ENCODE measurements at places on chromosomes 4 and X. TPM values are rescaled to one million over a fixed set of nuclear protein-coding genes. Genes with fewer than 3 reads are reported as not detected.

The EMCN gene
- 9.3 TPM for total RNA-seq

The C4orf36 gene
- not detected for total RNA-seq

The SHISA3 gene
- 30.1 TPM for total RNA-seq

The SMIM31 gene
- not detected for total RNA-seq

The CYLC1 gene
- not detected for total RNA-seq

The SLC2A9 gene
- total RNA-seq: 9.1 TPM

The RNF150 gene
- total RNA-seq: 11.6 TPM

The KCNE5 gene
- not detected for total RNA-seq

The PRSS12 gene
- 0.14 TPM for total RNA-seq

The MAP7D2 gene
- total RNA-seq: not detected

The MAOB gene
- total RNA-seq: 24.6 TPM

The FAM184B gene
- total RNA-seq: not detected

The NXF3 gene
- 0.54 TPM for total RNA-seq

The ITGB1BP2 gene
- 18.5 TPM for total RNA-seq

The IL1RAPL2 gene
- total RNA-seq: not detected

DNA sequence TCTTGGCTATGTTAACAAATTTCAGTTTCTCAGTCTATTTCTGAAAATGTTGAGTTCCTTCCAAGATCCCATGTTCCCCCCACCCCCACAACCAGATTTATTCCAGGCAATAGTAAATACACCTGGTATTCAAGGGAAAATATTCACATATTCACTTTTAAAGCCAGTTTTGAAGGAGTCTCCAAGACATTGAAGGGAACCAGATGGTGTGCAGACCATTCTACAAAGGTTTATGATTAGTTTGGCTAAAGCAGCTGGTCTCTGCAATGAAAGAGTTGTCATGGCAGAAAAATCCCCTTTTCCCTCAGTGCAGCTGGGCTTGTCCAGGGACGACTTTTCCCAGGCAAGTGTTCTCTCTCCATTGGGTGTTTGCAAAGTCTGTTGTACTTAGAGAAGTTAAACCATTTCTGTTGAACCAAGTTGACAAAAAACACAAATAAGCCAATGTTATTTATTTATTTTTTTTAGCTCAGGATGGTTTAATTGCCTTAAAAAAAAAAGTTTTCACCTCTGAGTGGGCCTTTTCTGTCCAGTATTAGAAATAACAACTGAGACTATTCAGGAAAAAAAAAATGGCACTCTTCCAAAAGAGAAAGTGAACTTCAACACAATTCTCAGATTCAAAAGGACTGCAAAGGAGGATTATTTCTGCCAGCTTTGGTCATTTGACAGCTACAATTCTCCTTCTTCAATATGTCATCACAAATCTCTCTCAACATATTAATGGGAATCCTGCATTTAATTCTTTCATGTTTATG is 410.6 kb downstream of the IL1RAPL1 start:
- H3K27ac ChIP-seq: no peak overlapping the region
- H3K36me3 ChIP-seq: no peaks in the 10 kb centered on the region
- H3K27me3 ChIP-seq: no peaks in the 10 kb centered on the region
- H3K4me3 ChIP-seq: no peak overlapping the region
- DNase-seq: no peak

- H3K27ac ChIP-seq: no peak overlapping the region
- no peaks in the 10 kb centered on the region for H3K27me3 ChIP-seq
- DNase-seq: no peak
- no peaks in the 10 kb centered on the region for H3K4me1 ChIP-seq
These were observed 62.9 kb downstream of the TMEM165 start for GRCh38 chr4:55458611-55459010.

DNA sequence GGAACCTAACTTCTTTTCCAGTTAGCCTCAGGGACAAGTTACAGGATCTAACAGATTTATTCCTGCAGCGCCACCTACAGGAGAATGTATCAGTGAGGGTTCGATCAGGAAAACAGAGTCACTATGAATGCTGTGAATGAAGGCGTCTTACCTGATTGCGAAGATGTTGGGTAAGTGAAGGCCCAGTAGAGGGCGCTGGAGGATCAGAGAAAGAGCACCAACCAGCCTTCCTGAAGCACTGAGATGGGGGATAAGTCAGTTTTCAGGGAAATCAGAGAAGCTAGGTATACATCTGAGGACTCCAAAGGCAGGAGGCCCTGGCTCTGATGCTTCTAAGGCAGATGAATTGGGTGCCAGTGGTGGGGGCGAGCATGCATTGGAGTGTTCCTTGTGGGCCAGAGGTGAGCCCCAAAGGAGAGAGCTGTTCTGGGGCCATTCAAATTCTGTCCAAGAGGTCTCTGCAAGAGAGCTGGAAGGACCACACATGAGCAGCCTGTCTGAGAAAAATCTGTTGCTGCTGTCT is 169.9 kb upstream of the AADAT start:
- no peaks in the 10 kb centered on the region for H3K27me3 ChIP-seq
- H3K4me1 ChIP-seq: no peaks in the 10 kb centered on the region
- H3K27ac ChIP-seq: no peak overlapping the region
- no peaks in the 10 kb centered on the region for H3K36me3 ChIP-seq

GRCh38 chrX:123464709-123465108 is 268.1 kb downstream of the THOC2 start:
- no peaks in the 10 kb centered on the region for H3K27me3 ChIP-seq
- DNase-seq: no peak
- H3K36me3 ChIP-seq: no peaks in the 10 kb centered on the region
- no peak overlapping the region for H3K27ac ChIP-seq
- H3K4me1 ChIP-seq: no peaks in the 10 kb centered on the region

- no peak overlapping the region for H3K27ac ChIP-seq
- H3K4me3 ChIP-seq: no peak overlapping the region
- no peaks in the 10 kb centered on the region for H3K36me3 ChIP-seq
- no peaks in the 10 kb centered on the region for H3K27me3 ChIP-seq
- DNase-seq: no peak
These were observed 978.6 kb downstream of the NLGN4X start for GRCh38 chrX:5250106-5250505.

DNA sequence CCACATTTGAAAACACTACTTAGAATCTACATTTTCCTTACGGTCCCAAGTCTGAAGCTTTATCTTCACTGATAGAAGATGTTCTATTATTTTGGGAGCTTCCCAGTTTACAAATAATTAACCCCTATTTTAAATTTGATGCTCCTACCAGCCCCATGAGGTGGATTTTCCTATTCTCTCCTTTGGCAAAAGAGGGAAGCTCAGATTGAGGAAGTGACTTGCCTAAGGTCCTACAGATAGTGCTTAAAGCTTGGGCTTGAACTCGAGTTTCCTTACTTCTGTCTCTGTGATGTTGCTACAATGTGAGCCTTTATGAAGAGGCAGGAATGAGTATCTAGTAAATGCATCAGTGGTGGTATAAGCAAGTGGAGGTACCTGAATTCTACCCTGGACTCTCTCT is 27.5 kb downstream of the HEPH start:
- H3K4me1 ChIP-seq: no peaks in the 10 kb centered on the region
- no peak overlapping the region for H3K27ac ChIP-seq
- no peaks in the 10 kb centered on the region for H3K27me3 ChIP-seq
- DNase-seq: no peak
- H3K36me3 ChIP-seq: peaks cover 7% of the 10 kb centered on the region

- no peaks in the 10 kb centered on the region for H3K36me3 ChIP-seq
- no peaks in the 10 kb centered on the region for H3K4me1 ChIP-seq
- no peak overlapping the region for H3K27ac ChIP-seq
- DNase-seq: no peak
These were observed 55.8 kb downstream of the MBNL3 start for GRCh38 chrX:132433001-132433400.

- no peak for DNase-seq
- H3K27me3 ChIP-seq: no peaks in the 10 kb centered on the region
- no peaks in the 10 kb centered on the region for H3K4me1 ChIP-seq
- no peaks in the 10 kb centered on the region for H3K36me3 ChIP-seq
These were observed 8.9 kb upstream of the GJB1 start for GRCh38 chrX:71214152-71214551.

DNA sequence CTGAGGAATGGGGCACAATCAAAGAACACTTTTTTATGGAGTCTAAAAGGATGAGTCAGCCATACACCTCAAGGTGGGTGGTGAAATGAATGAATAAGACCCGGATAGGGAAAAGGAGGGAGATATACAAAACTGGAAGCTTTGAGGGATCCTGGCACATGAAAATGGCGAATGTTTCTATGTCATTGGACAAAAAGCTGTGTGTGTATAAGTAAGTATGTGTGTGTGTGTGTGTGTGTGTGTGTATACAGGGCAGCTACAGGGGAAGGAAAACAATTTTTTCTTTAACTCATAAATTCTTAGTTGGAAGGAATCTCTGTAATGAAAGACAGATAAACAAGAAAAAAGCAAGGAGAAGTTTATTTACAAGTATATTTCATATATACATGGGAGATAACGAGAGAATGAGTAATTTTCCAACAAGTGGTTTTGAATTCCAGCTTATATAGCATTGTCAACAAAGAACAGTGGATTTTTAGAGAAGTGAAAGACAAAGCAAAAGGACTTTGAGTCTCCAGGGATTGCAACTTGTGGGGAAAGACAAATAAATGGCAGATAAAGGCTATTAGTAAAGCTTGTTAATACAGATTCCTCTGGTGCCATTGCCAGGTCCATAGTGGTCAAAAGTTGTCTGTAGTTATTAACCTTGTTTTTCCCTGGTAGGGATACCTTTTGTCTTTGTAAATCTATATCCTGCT is 99.7 kb downstream of the MMRN1 start:
- H3K36me3 ChIP-seq: no peaks in the 10 kb centered on the region
- H3K27me3 ChIP-seq: no peaks in the 10 kb centered on the region
- no peak overlapping the region for H3K27ac ChIP-seq
- no peak overlapping the region for H3K4me3 ChIP-seq
- no peak for DNase-seq

DNA sequence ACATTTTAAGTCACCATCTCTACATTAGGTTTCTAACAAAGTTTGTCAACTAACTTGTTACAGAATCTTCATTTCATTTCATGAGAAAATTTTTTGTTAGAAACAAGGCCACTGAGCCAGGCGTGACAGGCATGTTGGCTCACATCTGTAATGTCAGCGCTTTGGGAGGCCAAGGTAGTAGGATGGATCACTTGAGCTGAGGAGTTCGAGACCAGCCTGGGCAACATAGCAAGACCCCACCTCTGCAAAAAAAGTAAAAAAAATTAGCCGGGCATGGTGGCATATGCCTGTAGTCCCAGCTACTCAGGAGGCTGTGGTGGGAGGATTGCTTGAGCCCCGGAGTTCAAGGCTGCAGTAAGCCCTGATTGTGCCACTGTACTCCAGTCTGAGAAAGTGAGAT is 32.3 kb downstream of the FAT1 start:
- H3K4me1 ChIP-seq: peaks cover 12% of the 10 kb centered on the region
- no peaks in the 10 kb centered on the region for H3K36me3 ChIP-seq
- no peak overlapping the region for H3K4me3 ChIP-seq

- no peaks in the 10 kb centered on the region for H3K36me3 ChIP-seq
- H3K27me3 ChIP-seq: no peaks in the 10 kb centered on the region
- H3K4me1 ChIP-seq: no peaks in the 10 kb centered on the region
- no peak overlapping the region for H3K27ac ChIP-seq
- H3K4me3 ChIP-seq: no peak overlapping the region
These were observed 22.9 kb downstream of the KCTD8 start for GRCh38 chr4:44425614-44426208.

DNA sequence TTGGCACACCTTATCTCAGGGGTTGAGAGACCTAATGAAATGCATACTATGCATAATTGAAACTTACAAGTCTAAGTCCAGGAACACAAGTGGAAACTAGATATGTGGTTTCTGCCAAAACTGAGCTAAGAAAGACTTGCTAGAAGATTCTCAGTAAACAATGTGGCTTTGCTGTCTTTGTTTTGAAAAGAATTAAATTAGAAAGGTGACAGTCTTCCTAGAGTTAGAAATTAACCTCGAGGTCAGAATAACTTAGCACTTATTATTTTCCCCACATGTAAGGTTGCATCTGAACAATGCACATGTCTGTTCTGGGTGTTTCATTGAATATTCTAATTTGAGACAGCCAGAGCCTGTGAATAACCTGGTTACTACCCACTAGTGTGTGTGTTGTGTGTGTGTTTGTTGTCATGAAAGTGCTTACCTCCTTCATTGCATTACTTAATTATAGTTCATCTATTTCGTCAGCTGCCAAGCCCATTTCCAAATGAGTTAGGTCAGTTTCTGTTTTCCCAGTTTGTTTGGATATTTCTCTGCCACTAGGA is 1.5 kb downstream of the EREG start:
- H3K36me3 ChIP-seq: no peaks in the 10 kb centered on the region
- no peak overlapping the region for H3K27ac ChIP-seq
- DNase-seq: no peak
- no peaks in the 10 kb centered on the region for H3K27me3 ChIP-seq
- no peak overlapping the region for H3K4me3 ChIP-seq

- H3K36me3 ChIP-seq: no peaks in the 10 kb centered on the region
- H3K27me3 ChIP-seq: no peaks in the 10 kb centered on the region
- no peaks in the 10 kb centered on the region for H3K4me1 ChIP-seq
- H3K4me3 ChIP-seq: no peak overlapping the region
These were observed 9.9 kb upstream of the PI4K2B start for GRCh38 chr4:25223802-25224375.

- H3K4me1 ChIP-seq: no peaks in the 10 kb centered on the region
- no peaks in the 10 kb centered on the region for H3K27me3 ChIP-seq
- no peak for DNase-seq
- no peaks in the 10 kb centered on the region for H3K36me3 ChIP-seq
These were observed 291 bp upstream of the NBDY start for GRCh38 chrX:56728752-56729151.

GRCh38 chr4:88697141-88697540 is 488 bp downstream of the NAP1L5 start:
- no peaks in the 10 kb centered on the region for H3K4me1 ChIP-seq
- peak overlapping the region; percentile 72 for H3K4me3 ChIP-seq
- no peaks in the 10 kb centered on the region for H3K27me3 ChIP-seq
- no peak for DNase-seq

DNA sequence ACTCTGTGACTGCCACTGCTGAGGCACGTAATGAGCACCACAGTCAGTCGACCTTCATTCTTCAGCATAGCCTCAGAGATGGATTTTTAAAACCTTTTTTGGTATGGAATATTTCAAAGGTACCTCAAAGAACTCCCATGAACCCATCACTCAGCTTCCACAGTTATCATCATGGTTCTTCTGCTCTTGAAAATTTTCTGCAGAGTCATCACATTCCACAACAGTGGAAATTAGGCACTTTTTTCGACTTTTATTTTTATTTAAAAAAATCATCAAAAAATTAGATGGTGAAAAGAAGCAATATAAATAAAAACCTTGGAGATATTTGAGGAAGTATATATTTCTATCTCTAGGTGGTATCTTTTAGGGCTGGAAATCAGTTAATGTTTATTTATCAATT is 37.5 kb downstream of the TBC1D19 start:
- H3K4me1 ChIP-seq: no peaks in the 10 kb centered on the region
- H3K27ac ChIP-seq: no peak overlapping the region
- no peaks in the 10 kb centered on the region for H3K36me3 ChIP-seq
- DNase-seq: no peak

GRCh38 chr4:161555689-161556660 is 607.8 kb downstream of the FSTL5 start:
- H3K27me3 ChIP-seq: no peaks in the 10 kb centered on the region
- no peak overlapping the region for H3K27ac ChIP-seq
- no peaks in the 10 kb centered on the region for H3K36me3 ChIP-seq
- H3K4me3 ChIP-seq: no peak overlapping the region
- DNase-seq: no peak

Data from thoracic aorta (tissue), 2 donors.